ENCODE measurements at places on chromosomes 5 and 9. TPM values are rescaled to one million over a fixed set of nuclear protein-coding genes. Genes with fewer than 3 reads are reported as not detected.
A peak's percentile ranks its signal among the peaks of the same experiment; 100 is the strongest.

RNF183 gene
- 9.2 TPM for total RNA-seq

PTBP3 gene
- total RNA-seq: 137 TPM

AFAP1L1 gene
- 4.0 TPM for total RNA-seq

FAM153A gene
- 0.52 TPM for total RNA-seq

WNK2 gene
- total RNA-seq: 161 TPM

C9 gene
- not detected for total RNA-seq

ADAMTS16 gene
- not detected for total RNA-seq

MED7 gene
- 13.9 TPM for total RNA-seq

PIP5KL1 gene
- 0.85 TPM for total RNA-seq

CCNO gene
- total RNA-seq: 2.5 TPM

TBC1D2 gene
- 20.1 TPM for total RNA-seq

- no peaks in the 10 kb centered on the region for H3K36me3 ChIP-seq
- DNase-seq: no peak
Measured at GRCh38 chr9:134852906-134853654, 27.5 kb upstream of the FCN2 start.

- no peaks in the 10 kb centered on the region for H3K4me1 ChIP-seq
- H3K27ac ChIP-seq: no peak overlapping the region
- DNase-seq: no peak
- no peaks in the 10 kb centered on the region for H3K27me3 ChIP-seq
- H3K4me3 ChIP-seq: no peak overlapping the region
Measured at GRCh38 chr5:17808566-17808965, 174.3 kb downstream of the TAF11L14 start.

- H3K27me3 ChIP-seq: no peaks in the 10 kb centered on the region
- no peak for DNase-seq
- no peak overlapping the region for H3K4me3 ChIP-seq
Measured at GRCh38 chr5:150628936-150629485, 11.4 kb upstream of the SYNPO start.

DNA sequence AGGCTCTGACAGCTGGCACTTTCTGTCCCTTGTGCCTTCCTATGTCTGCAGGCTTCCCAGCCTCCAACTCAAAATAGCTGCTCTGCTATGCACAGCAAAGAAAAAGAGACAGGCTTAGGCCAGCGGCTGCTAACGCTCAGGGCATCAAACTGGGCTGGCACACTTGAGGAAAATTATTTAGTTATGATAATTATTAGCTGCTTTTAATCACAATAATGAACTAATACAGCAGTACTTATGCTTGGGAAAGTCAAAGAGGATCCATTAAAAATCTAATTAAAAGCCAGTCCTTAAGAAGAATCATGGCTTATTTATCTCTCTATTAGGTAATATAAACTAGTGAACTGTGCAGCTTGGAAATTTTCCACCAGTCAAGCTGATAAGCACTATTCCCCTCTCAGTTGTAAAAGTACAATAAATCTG is 233.2 kb downstream of the SLIT3 start:
- no peak overlapping the region for H3K4me3 ChIP-seq
- DNase-seq: no peak
- H3K4me1 ChIP-seq: no peaks in the 10 kb centered on the region
- no peak overlapping the region for H3K27ac ChIP-seq

DNA sequence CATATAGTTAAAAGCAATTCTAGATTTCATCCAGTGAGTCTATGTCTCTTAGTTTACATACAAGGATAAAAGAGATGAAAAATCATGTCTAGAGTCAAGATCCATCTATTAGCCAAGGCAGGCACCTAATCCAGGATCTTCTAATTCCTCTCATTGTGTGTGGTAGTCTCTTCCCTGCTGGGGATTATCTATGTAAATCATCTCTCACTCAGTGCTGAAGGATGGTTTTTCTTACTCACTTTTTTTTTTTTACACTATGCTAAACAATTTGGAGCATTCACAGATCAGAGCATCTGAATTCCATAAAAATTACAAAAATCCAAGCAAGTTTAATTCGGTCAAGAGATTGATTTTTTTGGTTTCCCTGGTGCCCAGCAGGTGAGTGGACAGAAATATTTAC is 154.9 kb upstream of the GDNF start:
- H3K36me3 ChIP-seq: no peaks in the 10 kb centered on the region
- H3K27me3 ChIP-seq: no peaks in the 10 kb centered on the region
- no peak overlapping the region for H3K27ac ChIP-seq
- no peak for DNase-seq
- H3K4me1 ChIP-seq: no peaks in the 10 kb centered on the region
- H3K4me3 ChIP-seq: no peak overlapping the region

DNA sequence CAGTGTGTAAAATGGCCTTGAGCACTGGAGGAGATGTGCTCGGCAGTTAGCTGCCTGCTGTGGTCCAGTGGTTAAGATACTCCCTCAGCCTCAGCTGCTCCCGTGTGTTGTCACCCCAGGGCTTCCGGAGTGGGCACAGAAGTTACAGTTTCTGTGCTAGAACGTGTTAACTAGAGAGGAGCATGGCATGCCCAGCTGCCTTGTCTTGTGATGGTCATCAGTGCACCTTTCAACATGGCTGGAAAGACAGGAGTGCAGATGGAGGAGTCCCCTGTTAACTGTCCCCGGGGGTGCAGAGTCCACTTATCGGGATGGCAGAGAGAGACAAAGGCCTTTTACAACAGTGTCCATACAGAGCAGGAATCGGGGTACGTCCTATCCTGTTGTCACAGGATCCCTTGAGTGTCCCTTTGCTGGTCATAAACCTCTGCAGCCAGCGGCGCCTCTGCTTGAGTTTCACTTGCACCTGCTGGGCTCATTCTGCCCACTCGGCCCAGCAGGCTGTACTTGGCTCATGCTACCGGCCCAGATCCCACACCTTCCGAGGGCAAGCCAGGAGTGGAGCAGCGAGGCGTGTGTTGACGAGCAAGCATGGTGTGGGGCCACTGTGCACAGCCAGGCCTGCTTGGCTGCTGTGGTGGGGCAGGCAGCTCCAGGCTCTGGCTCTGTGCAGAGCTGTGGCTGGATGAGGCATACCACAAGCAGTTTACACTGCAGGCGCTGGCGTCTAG is 112.6 kb downstream of the EHMT1 start:
- H3K4me1 ChIP-seq: no peaks in the 10 kb centered on the region
- no peak overlapping the region for H3K27ac ChIP-seq
- no peaks in the 10 kb centered on the region for H3K27me3 ChIP-seq
- H3K36me3 ChIP-seq: no peaks in the 10 kb centered on the region
- no peak overlapping the region for H3K4me3 ChIP-seq

DNA sequence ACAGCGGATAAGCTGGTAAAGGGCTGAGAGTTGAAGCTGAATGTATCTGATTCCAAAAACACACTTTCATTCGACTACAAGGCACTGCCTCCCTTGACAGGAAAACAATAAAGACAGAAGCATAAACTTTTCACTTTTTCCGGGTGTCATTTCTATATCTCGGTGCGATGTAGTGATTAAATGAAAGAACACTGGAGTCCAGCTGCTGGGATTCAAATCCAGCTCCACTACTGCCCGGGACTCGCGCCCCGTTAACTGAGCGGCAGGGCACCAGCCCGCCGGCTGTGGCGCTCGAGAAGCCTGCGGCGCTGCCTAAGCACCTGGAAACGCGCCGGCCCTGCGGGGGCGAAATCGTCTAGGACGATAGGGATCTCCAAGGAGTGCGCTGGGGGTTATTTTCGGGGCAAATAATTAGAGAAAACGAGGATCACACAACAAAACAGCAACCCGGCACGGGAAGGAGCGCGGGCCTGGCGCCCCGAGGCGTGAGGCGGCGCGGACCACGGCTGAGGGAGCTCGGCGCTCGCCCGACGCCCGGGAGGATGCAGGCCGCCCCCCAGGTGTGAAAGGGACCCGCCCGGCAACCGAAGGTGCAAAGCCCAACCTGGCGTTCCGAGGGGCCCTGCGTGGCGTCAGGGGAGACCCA is 837 bp downstream of the UIMC1 start:
- H3K4me3 ChIP-seq: peak overlapping the region; percentile 84
- DNase-seq: peak; percentile 79
- no peaks in the 10 kb centered on the region for H3K27me3 ChIP-seq
- peak overlapping the region; percentile 83 for H3K27ac ChIP-seq

DNA sequence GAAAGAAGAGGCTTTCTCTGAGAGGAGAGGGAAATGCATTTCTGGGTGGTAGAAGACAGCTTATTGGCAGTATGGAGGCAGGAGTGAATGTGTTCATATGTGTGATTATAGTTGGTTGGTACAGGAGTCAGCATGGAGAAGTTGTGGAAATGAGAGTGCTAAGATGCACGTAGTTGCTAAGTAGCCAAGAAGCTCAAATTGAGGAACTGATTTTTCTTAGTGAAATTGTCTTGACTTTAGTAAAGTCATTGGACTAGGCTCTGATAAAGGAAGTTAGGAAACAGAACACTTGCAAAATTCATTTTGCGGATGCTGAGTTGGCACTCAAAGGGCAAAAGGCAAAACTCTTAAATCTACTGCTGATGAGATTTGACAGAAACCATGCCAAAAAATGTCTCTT is 158.9 kb upstream of the VCAN start:
- no peaks in the 10 kb centered on the region for H3K4me1 ChIP-seq
- DNase-seq: no peak
- no peaks in the 10 kb centered on the region for H3K36me3 ChIP-seq
- no peaks in the 10 kb centered on the region for H3K27me3 ChIP-seq
- H3K27ac ChIP-seq: no peak overlapping the region

DNA sequence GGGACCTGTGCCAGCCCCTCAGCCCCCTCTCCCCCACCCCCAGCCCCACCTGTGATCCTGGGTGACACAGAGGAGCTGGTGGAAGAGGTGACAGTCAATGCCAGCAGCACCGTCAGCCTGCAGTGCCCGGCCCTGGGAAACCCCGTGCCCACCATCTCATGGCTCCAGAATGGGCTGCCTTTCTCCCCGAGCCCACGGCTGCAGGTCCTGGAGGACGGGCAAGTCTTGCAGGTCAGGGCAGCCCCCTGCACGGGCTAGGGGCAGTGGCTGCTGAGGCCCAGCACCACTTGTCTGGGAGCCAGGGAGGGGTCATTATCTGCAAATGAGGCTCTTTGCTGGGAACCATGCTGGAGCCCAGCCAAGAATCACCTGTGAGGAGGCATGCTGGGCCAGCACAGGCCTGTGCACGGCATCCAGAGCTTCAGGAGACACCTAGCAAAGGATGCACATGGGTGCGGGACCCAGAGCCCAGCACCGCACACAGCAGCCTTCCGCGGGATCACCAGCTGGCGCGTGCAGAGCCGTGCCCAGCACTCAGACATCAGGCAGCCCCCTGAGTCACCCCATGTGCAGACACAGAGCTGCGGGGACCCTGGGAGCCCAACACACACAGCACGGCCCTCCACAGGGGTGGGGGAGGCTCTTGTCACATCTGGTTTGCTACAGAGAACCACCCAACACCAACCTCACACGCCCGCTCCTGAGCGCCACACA is 62.0 kb upstream of the ASS1 start:
- no peak overlapping the region for H3K27ac ChIP-seq
- H3K27me3 ChIP-seq: no peaks in the 10 kb centered on the region
- no peaks in the 10 kb centered on the region for H3K4me1 ChIP-seq
- no peak for DNase-seq
- no peaks in the 10 kb centered on the region for H3K36me3 ChIP-seq
- no peak overlapping the region for H3K4me3 ChIP-seq

- no peaks in the 10 kb centered on the region for H3K27me3 ChIP-seq
- H3K27ac ChIP-seq: no peak overlapping the region
- DNase-seq: no peak
- no peaks in the 10 kb centered on the region for H3K36me3 ChIP-seq
- H3K4me1 ChIP-seq: no peaks in the 10 kb centered on the region
- no peak overlapping the region for H3K4me3 ChIP-seq
Measured at GRCh38 chr5:59773294-59773693, 120.2 kb downstream of the PDE4D start.

DNA sequence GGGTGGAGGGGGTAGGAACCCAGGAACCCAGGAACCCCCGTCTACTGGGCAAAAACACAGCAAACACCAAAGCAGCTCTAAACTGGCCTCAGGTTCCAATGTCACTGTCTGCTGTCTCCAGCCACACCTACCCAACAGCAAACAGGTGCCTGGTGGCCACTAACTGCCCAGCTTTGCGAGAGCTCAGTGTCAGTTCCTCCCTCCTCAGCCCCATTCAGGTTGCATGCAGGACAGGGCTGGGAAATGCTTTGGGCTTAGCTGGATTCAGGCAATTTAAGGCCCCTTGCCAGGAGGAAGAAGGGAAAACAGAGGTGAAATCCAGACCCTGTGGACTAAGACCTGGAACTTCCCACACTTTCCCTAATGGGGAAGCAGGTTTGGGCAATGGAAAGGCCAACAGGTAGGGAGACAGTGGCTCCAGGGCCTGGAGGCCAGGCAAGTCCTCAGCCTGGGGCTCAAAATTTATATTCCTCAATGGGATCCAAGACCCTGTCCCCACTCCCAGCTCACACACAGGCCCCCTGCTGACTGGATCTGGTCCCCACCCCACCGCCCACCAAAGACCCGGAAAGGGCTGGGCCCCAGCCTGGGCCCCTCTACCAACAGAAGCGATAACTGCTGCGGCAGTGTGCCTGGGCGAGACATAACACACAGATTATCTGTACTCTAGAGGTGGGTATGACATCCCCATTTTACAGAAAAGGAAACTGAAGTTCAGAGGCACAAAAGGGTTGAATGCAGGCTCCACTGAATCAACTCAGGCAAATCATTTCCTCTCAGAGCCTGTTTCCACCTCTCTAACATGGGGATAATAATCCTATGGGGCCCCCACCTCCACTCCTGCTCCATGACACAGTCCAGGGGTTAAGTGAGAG is 3.5 kb downstream of the EEIG1 start:
- DNase-seq: peak; percentile 71
- H3K27ac ChIP-seq: peak overlapping the region; percentile 96
- H3K36me3 ChIP-seq: no peaks in the 10 kb centered on the region
- peaks cover 44% of the 10 kb centered on the region for H3K4me1 ChIP-seq
- H3K4me3 ChIP-seq: peak overlapping the region; percentile 83
- no peaks in the 10 kb centered on the region for H3K27me3 ChIP-seq

DNA sequence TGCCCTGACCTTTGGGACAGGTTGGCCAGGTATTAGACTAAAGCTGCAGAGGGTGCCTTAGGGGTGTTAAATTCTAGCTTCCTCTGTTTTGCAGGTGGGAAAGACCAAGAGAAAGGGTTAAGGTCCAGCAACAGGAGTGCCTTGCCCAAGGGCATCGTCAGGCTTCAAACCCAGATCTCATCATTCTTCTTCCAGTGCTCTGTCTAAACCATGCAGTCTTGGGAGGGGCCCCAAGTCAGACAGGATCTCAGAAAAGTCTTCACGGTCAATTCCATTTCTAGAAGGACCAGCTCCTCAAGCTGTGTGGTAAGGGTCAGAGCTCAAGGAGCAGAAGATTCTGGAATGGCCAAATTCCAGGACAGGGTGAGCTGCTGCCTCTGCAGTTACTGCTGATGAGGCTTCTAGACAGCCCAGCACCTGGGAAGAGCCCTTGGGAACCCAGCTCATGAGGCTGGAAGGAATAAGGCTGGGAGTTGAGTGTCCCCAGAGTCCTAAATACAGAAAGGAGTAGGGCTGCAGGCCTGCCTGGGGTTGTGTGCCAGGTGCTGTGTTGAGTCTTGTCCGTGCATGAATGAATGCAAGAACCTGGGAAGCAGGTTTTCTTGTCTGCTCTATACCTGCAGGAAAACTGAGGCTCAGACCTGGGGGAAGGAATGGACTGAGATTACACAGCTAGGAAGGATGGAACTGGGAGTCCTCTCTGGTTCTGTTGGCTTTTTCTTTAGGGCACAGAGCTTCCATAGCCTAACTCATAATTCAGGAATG is 69.3 kb downstream of the WWC1 start:
- no peak overlapping the region for H3K4me3 ChIP-seq
- no peaks in the 10 kb centered on the region for H3K4me1 ChIP-seq
- DNase-seq: no peak
- no peaks in the 10 kb centered on the region for H3K36me3 ChIP-seq

All from colonic mucosa (tissue), 4 donors.